ENCODE measurements at places on chromosomes 7 and 10. TPM values are rescaled to one million over a fixed set of nuclear protein-coding genes. Genes with fewer than 3 reads are reported as not detected.

GRCh38 chr7:91276909-91277308 is 12.7 kb downstream of the FZD1 start:
- ATAC-seq: no peak

DNA sequence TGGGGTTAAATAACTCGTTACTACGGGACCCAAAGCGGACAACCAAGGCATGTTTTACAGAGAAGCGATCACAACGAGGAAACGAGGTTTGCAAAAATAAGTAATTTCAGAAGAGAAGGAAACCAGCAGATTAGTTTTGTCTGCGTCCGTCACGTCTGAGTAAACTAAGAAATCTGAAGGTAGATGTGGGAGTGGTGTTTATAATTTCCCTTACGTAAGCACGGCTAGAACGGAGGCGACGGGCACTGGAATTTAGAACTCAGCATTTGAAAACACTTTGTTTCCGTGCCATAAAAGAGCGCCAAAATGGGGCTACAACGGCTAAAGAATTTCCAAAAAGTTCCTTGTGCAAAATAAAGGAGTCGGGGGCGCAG is 718 bp upstream of the UMAD1 start:
- ATAC-seq: no peak

- no peak for ATAC-seq
Measured at GRCh38 chr10:17088118-17088806, 41.3 kb downstream of the CUBN start.

WDFY4 gene
- total RNA-seq: 0.07 TPM

- ATAC-seq: no peak
Measured at GRCh38 chr7:70143075-70144044, 545.1 kb downstream of the AUTS2 start.

DNA sequence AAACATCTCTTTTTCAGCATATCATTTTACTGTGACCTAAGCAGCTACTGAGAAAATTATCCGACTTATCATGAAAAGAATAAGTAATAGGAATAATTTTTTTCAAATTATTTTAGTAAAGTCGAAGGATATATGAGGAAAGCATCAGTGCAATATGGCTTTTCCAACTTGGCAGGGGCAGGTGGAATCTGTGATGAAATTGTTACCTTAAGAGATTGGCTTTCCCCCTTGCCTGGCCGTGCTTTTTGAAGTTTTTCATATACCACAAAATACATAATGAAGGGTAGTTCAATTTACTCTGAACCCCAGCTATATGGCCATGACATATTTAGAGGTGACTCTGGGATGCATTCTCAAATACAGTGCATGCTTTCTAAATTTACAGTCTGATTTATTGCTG is 87.2 kb upstream of the MKX start:
- ATAC-seq: no peak

CRYGN gene
- not detected for total RNA-seq

CLRN3 gene
- not detected for total RNA-seq

SOSTDC1 gene
- total RNA-seq: 0.77 TPM

DNA sequence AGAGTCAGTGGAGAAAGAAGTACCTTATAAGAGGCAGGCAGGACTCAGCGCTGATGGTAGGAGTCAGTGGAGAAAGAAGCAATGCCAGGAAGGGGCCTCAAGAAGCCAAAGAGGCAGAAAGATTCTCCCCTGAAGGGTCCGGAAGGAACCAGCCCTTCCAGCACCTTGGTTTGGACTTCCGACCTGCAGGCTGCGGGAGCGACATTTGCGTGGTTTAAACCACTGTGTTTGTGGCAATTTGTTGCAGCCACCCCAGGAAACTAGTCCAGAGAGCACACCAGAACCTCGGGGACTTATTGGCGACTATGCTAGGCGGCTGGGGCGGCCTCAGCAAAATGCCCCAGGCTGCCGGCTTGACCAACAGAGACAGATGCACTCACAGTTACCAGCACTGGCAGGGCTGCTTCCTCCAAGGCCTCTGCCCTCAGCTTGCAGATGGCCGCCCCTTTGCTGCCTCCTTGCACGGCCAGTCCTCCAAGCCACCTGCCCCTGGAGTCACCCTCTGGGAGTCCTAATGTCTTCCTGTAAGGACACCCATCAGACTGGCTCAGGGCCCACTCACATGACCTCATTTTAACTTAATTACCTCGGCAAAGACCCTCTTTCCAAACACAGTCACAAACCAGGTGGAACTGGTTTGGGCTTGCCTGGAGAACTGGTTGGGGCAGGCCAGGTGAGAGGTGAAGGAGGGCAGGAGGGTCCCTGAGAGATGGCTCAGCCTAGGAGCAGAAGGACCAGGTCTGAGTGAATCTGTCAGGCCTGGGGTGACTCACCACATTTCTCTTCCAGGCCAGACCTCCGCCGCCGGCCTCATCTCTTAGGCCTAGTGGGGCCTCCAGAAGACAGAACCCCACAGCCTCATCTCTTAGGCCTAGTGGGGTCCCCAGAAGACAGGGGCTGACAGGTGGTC is 26.1 kb downstream of the CALML3 start:
- ATAC-seq: no peak

DNA sequence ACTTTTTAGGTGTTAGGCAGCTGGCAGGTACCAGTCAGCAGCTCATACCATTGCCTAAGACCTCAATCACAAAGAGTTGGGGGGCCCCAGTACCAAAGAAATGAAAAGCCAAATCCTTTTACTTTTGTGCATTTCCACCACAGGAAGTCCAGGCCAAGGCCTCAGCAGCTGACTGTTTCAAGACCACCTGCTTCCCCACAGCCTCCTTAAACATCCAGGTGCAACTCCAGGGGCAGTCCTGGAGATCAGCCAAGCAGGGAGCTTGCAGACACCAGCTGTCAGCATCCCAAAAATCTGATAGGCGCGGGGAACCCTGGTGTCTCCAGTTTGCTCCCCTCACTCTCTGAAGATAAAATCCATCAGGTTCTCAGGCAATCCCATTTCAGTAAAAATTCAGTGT is 91.5 kb upstream of the EFCAB10 start:
- no peak for ATAC-seq

DNA sequence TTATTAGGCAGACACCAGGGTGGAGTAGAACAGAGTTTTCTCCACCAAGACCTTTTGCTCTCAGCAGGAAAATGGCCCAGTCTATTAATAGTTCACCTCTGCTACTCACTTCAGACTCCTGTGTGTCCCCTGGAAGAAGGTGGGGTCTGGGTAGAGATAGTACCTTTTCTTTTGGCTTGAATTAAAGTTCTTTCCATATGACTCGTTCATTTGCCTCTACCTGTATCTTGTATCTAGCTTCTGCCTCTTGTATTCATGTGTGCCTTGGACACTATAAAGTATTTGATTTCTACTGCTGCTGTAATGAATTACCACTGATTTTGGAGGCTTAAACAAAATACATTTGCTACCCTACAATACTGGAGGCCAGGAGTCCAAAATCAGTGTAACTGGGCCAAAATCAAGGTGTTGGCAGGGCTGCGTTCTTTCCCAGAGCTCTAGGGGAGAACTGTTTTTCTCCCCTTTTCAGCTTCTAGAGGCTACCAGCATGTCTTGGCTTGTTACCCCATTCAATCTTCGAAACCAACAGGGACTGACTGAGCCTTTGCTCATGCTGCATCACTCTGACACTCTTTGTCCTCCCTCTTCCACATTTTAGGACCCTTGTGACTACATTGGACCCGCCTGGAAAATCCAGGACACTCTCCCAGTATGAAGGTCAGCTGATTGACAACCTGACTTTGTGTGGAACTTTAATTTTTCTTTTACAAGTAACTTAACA is 155.6 kb upstream of the PRSS58 start:
- no peak for ATAC-seq

DNA sequence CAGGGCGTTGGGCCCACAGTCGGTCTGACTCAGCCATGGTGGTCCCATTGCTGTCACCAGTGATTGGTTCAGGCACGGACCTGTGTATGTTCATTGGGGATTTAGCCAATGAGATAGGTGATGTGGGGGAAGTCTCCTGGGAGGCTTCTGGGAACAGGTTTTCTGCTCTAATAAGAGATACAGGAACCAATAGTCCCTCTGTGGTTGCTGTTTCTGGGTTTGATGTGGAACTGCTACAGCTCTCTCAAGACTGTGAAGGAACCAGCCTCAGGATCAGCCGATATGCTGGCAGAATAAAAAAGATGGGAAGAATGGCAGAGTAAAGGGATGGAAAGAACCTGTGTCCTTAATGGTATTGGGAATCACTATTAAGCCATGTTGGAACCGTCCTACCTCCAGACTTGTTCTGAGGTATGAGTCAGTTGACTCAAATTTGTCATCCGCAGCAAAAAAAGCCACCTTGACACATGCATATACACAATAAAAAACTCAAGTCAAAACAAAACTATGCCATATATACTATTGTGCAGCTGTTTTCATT is 70.6 kb downstream of the MCMBP start:
- no peak for ATAC-seq

DNA sequence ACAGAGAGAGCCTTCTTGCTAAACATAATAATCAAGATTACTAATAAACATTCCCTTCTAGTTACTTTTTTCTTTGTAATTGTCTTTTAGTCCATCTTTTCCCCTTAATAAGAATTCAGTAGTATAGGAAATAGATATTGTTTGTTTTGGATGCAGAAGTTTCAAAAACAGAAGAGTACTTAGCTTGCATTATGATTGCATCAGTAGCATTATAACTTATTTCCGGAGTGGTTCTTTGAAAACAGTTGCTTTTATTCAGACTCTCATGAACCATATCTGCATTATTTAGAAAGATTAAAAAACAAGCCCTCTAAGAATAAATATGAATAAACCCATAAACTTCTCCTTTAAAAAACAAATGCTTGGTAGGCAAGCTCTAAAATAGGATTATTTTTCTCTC is 34.0 kb upstream of the DKK1 start:
- ATAC-seq: no peak

GRCh38 chr7:69654381-69654780 is 56.1 kb downstream of the AUTS2 start:
- ATAC-seq: peak; percentile 65

DLG5 gene
- 47.5 TPM for total RNA-seq

HOXA6 gene
- 26.4 TPM for total RNA-seq

DNA sequence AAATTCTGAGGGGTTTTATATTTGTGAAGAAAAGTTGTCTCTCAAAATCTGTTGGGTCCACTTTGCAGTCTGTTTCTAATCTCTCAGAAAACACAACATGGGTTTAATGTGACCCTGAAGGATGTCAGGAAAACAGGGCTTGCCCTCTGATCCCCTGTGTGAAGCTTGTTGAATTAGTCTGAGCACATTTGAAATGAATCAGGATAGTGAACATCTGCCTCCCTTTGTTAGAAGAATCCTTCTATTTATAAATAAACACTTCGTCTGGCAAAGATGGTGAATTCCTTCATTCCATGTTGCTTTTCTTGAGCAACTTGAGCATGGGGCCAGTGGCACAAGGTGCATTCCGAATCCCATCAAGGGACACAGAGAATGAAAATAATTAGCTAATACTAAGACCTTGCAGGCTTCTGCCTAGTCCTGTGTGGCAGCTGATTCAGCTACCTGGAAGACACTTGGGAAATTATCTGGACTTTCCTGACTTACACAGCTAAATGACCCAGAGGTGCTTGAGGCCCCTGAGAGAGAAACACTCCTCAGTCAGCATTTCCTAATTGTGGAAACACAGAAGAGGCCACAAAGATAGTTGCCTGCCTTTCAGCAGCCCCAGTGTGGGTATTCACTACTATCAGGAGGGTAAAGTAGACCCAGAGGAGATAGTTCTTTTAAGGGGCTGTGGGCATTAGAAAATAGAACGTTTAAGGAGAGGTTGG is 305.5 kb downstream of the C7orf25 start:
- ATAC-seq: no peak

DNA sequence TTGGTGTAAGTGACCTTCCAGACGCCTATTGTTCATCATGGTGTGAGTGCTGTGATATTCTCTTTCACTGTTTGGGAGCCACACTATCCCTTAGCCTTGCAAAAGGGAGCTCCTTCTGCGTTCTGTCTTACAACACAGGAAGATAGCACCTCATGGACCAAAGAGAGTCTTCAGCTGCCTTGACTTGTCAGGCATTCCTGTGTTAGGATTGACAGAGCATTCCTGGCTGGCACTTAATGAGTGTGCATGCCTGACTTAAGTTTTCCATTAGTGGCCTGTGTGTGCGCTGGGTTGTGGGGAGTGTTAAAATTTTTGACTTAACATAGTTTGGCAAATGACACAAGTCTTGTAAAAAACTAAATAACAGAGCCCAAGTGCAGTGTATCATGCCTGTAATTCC is 21.9 kb upstream of the MSRB2 start:
- ATAC-seq: no peak

HIBADH gene
- 34.3 TPM for total RNA-seq

DEPP1 gene
- 5.6 TPM for total RNA-seq

CRPPA gene
- total RNA-seq: 1.5 TPM

DNA sequence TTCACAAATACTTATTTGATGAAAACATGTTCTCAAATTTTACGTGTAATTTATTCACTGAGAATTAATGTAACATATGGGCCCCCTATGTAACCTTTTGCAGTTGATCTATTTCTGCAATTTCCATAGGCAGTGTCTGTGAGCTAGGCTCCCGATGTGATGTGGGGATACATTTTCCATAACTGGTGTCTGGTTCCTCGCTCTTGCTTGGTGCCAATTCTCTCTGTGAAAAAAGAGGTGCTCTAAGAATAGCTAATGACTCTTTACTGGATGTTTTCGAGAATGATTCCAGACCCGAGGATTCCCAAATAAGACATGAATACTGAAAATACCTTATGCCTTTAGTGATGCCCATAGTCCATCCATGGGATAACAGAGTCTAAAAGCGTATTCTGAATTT is 286.7 kb upstream of the FZD8 start:
- ATAC-seq: no peak

FAM131B gene
- total RNA-seq: 37.0 TPM

DNA sequence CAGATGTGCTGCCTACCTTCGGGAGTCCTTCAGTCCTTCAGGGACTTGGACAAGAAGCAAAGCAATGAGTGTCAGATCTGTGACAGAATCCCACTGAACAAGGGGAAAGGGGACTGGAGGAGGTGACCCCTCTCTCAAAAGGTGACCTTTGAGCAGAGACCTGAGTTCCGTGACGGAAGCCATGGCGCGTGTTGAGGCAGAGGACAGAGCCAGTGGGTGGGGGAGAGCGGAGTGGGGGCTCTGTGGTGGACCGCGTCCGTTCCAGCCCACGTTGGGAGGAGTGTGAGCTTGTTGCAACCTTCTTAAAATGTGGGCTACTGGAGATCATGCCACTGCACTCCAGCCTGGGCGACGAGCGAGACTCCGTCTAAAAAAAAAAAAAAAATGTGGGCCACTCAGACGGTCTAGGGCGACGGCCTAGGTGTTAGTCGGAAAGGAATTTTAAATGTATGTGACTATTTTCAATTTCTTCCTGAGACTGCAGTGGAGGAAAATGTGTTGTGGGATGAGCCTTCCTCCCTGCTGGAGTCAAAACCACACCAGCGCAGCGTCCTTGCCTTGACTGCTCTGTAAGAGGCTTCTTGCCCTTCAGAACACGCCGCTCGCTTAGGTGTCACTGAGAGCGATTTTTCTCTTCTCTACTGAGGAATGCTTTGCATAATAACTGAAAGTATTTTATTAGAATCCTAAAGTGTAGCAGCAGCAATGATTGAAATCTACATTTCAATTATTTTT is 272.7 kb downstream of the CELF2 start:
- no peak for ATAC-seq

PMPCB gene
- total RNA-seq: 50.2 TPM

GRCh38 chr7:98557538-98558031 is 59.5 kb upstream of the NPTX2 start:
- no peak for ATAC-seq

DNA sequence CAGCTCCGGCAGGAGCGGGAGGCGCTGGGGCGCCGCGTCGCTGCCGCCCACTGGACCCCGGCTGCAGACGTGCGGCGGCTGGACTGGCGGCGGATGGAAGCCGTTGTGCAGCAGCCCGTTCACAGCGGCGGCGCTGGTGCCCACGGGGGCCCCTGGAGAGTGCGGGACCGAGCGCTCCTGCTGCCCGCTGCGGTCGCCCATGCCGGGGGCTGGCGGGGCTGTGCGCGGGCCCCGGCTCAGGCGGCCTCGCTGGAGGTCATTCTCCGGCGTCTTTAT is 413 bp downstream of the PANK1 start:
- ATAC-seq: peak; percentile 60

CACNB2 gene
- total RNA-seq: 1.5 TPM
